Uterus (tissue), 4 donors: ENCODE measurements at places on chromosomes 12 and 14. TPM values are rescaled to one million over a fixed set of nuclear protein-coding genes. Genes with fewer than 3 reads are reported as not detected.

DNA sequence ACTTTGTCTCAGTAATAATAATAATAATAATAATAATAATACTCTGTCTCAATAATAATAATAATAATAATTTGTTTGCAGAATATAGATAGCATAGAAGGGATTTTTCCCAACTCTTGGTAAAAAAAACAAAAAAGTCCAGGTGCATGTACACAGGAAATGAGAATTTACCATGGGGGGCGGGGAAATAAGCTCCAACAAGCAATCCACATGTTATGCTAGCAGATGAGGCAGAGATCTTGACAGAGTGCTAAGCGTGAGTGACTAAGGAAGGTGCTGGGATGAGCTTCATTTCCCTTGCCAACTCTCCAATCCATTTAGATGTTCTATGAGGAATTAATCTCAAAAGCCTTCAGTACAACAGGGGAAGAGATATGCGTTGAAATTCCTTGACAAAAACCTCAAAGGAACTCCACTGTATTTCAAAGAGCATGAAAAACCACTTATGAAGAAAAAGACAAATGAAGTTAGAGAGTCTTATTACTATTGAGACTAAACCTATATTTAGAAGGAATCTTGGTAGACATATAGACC is 44.9 kb upstream of the GTF2A1 start:
- H3K4me1 ChIP-seq = no peaks in the 10 kb centered on the region
- DNase-seq = no peak
- H3K27ac ChIP-seq = no peak overlapping the region
- no peaks in the 10 kb centered on the region for H3K36me3 ChIP-seq

GRCh38 chr12:75945581-75945980 is 86.0 kb downstream of the PHLDA1 start:
- no peaks in the 10 kb centered on the region for H3K36me3 ChIP-seq
- no peaks in the 10 kb centered on the region for H3K27me3 ChIP-seq
- no peak overlapping the region for H3K4me3 ChIP-seq
- H3K4me1 ChIP-seq = no peaks in the 10 kb centered on the region
- no peak for DNase-seq

Gene CCDC177
- total RNA-seq = not detected

Gene C12orf50
- total RNA-seq = not detected
